ENCODE measurements at places on chromosomes 5 and 9. TPM values are rescaled to one million over a fixed set of nuclear protein-coding genes. Genes with fewer than 3 reads are reported as not detected.

DNA sequence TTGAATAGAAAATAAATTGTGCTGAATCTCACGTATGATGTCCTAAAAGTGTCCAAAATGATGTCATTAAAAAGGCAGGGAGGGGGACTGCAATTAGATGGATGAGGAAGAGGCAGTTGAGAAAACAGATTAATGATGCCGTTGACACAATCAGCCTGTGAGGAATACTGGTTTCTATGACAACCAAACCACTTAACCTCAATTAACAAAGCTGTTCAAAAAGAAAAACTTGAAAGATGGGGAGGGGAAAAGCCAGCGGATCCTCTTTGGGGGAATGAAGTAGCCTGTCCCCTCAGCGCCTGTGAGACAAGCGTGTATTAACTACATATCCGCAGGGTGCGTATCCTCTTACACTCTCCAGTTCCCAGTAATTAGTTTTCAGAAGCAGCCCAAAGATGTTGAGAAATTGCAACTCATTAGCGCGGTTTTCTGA lies 160.7 kb downstream of the TTC39B start:
- DNase-seq: no peak

GRCh38 chr5:177372034-177372896 lies 12.0 kb upstream of the SLC34A1 start:
- DNase-seq: no peak

- no peak for DNase-seq
These were observed at the start of gene LHX6 for GRCh38 chr9:122228568-122229484. LHX6 (minus strand) TSS chr9:122228957; CDS start chr9:122228740, 217 bp downstream.

DNA sequence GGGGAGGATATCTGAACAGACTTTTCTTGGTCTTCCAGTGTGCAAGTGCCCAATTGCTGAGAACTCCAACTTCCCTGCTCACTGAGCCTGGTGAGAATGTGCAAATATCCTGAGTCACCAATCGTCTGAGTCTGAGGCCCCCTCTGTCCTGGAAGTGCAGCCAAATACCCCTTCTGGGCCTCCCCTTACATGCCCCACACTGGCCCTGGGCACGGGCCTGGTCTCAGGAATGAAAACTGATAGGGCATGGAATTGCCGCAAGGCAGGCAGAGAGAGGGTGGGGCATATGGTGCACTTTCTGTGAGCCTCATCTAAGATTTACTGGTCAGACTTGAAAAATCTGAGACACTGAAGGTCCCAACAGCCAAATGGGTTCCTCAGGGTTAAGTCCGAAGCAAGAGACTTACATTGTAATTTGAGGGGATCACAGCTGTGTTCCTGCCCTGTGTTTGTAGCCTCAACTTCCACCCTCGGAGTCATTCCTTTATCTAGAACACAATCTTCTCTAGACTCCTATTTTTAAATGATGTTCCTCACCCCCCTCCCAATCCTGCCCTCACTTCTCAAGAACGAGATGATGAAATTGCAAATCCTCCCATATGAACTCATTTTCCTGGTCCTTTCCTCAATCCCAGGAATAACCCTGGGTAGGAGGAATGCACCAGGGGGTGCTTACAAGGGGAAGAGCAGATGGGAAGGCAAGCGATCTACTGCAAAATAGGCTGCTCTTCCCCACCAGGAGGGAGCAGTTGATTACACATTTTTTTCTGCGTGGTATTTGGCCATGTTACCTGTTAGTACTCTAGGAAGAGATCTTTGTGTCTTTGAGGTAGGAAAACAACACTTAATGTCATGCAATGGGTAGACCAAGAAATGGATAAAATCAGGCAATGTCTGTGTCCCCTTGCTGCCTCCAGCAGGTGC lies 34.6 kb upstream of the ARHGAP26 start:
- no peak for DNase-seq

The DDX4 gene
- polyA plus RNA-seq: not detected

The CARTPT gene
- not detected for polyA plus RNA-seq

GRCh38 chr5:141149812-141150211 lies at the start of gene PCDHB6:
PCDHB6 (plus strand) TSS chr5:141150057; CDS start chr5:141150258, 201 bp downstream.
- DNase-seq: no peak

GRCh38 chr5:61808909-61809308 lies 476.9 kb downstream of the ZSWIM6 start:
- DNase-seq: no peak

The CMBL gene
- polyA plus RNA-seq: 49.8 TPM

GRCh38 chr5:77214151-77214550 lies 3.7 kb downstream of the PDE8B start:
- no peak for DNase-seq
